ENCODE measurements at places on chromosomes 4 and X. TPM values are rescaled to one million over a fixed set of nuclear protein-coding genes. Genes with fewer than 3 reads are reported as not detected.

DNA sequence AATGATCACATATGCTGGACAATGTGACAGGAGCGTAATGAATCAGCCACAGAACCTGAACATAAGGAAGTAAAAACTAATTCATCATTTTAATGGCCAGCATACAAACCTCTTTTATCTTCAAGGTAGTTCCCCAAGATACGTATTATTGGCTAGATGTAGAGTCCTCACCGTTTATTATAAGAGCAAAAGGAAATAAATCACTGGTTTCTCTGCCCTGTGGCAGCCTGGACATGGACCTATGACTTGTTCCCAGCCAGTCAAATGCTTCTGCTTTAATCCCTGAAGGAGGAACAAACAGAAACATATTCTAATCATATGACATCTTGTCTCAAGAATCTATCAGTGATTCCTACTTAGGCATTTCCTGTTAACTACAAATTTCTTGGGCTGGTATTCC is 86.8 kb upstream of the FAM241A start:
- DNase-seq, result no peak

GRCh38 chrX:7073336-7073735 is 74.2 kb upstream of the STS start:
- DNase-seq, result no peak

DNA sequence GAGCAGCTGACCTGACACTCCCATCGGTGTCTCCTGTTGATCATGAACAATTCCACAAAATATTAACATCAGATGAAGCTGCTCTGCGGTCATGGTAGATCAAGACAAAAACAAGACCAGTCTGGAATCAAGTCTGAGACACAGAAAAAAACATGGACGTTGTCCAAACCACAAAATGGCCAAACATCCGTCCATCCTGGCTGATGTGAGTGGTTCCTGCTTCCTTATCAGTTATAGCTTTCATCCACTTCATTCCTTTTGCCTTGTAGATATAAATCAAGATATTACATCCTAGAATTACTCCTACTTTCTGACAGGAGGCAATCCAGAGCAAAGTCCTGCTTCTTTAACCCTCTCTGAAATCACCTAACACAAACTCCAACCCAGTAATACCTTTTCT is 28.8 kb upstream of the PCSK1N start:
- DNase-seq, result no peak

DNA sequence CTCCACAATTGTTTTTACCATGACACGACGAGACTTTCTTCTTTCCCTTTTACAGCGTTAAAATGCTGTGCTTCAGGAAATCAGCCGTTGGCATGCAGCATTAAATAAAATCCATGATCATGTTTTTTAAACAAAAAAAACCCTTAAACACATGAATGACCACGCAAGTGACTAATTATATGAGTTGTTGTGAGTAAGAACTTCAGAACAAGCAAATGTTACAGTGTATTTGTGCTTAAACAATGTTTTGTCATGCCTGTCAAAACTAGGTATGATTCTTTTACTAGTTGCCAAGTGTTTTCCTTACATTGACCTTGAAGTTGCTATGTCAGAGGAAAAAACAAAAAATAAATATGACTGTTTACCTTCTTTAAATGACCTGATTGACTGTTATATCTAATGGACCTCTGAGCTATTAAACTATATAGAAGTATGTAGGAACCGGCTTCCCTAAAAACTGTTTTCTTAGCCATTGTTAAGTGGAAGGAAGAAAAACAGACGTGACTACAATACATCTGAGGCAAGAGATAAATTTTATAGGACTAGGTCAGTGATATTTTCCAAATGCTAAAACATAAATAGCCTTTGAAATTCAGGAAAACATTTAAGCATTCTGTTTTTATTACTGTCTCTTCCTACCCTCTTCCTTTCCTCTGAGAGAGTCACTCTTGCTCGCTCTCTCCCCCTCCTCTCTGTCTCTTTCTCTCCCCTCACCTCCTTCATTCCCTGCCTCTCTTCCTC is 197.1 kb downstream of the PALLD start:
- DNase-seq, result no peak

- peak; percentile 62 for DNase-seq
Measured at GRCh38 chrX:153863251-153863991, 22.6 kb downstream of the L1CAM start.

GRCh38 chrX:24147165-24147564 is 2.4 kb upstream of the ZFX start:
- no peak for DNase-seq

DNA sequence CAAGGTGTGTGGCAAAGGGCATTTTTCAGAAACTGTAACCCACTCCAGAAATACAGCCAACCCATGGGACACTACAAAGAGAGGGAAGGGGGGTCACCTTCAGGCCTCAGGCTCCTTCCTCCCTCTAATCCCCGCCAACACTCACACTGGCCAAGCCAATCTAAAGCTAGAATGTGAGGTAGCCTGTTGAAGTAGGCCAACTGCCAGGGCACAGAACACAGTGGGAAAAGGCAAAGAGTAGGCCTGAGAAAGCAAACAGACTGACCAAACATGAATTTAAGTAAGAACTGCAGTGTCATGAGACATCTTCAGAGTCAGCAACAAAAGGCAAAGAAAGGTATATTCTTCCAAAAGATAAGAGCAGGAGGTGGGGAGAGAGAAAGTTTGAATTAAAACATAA is 289.0 kb downstream of the HNRNPD start:
- DNase-seq, result no peak

DNA sequence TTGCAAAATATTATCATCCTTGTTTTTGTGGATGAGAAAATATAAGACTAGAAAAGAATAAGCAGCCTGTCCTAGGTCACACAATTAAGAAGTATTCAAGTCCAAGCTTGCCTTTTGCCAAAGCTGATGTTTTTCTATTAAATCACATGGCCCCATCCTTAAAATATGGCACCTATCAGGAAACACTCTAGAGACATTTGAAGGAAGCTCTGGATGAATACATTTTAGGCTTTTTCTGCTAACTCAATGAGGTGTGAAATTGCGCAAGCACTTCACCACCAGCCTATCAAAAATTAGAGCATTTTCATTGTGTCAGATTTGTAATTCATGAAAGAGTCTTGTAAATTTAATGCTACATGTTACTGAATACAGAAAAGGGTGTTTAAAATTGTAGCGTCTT is 251.1 kb upstream of the MAD2L1 start:
- no peak for DNase-seq

Gene CLNK
- total RNA-seq, result not detected

DNA sequence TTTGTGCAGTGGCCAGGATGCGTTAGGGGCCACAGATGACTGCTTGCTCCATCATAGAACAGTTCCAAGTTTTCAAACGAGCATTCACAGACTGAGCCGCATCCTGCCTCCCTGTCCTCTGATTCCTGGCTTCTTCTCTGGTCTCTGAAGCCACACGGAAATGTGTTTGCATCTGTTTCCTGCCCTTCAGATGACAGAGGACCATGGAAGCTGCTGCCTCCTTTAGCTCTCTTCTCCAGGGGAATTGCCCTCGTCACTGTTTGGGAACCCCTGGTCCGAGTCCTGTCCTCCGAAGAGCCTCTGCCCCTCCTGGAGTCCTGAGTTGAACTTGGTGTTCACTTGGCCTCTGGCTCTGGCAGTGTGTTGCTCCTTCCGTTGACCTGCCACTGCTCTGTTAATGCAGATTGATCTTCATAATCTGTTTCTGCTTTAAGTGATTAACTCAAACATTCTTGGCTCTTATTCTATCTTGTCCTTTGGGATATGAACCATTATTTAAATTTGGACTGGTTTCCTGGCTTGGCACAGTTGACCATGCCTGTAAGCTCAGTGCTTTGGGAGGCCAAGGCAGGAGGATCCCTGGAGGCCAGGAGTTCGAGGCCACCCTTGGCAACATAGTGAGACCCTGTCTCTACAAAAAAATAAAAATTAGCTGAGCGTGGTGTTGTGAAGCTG is 96.0 kb downstream of the PTTG2 start:
- DNase-seq, result no peak

DNA sequence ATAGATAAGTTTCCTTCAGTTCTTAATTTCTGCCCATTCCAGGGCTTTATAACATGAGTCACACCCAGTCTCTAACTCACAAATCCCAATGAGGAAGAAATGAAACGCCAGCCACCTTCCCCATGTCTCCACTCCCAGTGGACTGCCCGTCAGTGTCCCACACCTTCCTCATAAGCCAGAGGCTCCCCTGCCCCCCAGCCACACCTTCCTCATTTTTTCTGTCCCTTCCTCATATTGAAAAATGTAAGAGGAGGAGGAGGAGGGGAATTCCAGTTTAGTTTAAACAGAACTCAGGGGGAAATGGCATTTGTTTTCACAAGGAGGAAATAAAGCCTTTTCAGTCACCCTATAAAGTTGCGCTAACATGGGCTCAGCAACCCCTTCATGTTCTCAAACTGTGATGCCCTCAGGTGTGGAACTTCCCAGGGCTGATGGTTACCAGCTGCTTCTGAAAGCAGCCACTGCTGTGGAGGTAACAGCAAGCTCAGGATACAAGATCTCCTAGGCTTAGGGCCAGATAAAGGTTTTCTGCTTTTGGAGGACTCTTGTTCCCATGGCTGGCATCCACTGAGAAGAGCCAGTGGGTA is 97.8 kb downstream of the PARM1 start:
- DNase-seq, result no peak

- no peak for DNase-seq
Measured at GRCh38 chr4:52852711-52853110, 9.4 kb upstream of the RASL11B start.

- no peak for DNase-seq
Measured at GRCh38 chr4:144104509-144105130, 35.9 kb downstream of the GYPA start.

- no peak for DNase-seq
Measured at GRCh38 chrX:147741776-147742175, 169.9 kb upstream of the FMR1 start.

DNA sequence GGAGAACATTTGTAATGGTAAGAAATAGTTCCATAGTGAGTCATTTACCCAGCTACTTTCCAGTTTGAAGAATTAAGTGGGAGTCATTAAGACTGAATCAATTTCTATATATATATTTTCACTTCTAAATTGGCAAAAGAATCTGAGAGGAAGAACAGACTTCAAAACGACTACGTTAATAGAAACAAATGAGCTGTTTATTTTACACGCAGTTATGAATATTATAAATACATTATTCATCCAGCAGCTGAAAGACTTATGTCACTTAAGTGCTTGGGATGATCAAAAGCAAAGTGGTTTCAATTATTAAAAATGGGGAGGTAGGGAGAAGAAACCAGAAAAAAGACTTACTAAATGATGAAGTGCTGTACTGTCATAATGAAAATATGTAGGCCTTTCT is 260.5 kb upstream of the DDX53 start:
- no peak for DNase-seq

DNA sequence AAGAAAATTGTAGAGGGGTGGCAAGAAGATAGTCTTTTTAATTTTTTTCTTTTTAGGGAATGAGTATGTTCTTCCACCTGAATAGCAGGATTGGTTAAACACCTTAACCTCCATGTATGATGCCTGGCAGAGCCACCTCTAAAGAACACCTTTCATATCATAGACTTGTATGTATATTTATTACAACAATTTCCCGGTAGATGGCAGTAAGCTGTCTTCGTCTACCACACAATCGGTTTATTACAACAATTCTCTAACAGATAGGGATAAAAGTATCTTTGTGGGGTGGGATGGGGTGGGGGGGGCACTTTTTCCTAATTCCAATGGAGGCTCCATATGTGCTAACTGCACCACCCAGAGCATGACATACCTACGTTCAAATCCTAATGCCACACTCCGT is 255.5 kb downstream of the LDB2 start:
- DNase-seq, result no peak

GRCh38 chr4:159146488-159146887 is 43.6 kb downstream of the RAPGEF2 start:
- DNase-seq, result no peak

- DNase-seq, result no peak
Measured at GRCh38 chr4:90597927-90598326, 470.7 kb downstream of the CCSER1 start.

- peak; percentile 14 for DNase-seq
Measured at GRCh38 chr4:1187182-1187581, 14.8 kb upstream of the SPON2 start.

DNA sequence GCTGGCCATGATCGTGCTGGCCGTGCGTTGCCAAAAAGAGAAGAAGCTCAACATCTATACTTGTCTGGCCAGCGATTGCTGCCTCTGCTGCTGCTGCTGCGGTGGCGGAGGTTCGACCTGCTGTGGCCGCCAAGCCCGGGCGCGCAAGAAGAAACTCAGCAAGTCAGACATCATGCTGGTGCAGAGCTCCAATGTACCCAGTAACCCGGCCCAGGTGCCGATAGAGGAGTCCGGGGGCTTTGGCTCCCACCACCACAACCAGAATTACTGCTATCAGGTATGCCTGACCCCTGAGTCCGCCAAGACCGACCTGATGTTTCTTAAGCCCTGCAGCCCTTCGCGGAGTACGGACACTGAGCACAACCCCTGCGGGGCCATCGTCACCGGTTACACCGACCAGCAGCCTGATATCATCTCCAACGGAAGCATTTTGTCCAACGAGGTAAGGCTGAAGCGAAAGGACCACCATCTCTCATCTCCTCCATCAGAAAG is 3.3 kb downstream of the PCDH10 start:
- DNase-seq, result peak; percentile 70

- no peak for DNase-seq
Measured at GRCh38 chr4:150889306-150889705, 125.8 kb downstream of the LRBA start.

GRCh38 chrX:64184396-64184795 is 21.1 kb downstream of the AMER1 start:
- DNase-seq, result peak; percentile 18

Gene GLRA3
- not detected for total RNA-seq

DNA sequence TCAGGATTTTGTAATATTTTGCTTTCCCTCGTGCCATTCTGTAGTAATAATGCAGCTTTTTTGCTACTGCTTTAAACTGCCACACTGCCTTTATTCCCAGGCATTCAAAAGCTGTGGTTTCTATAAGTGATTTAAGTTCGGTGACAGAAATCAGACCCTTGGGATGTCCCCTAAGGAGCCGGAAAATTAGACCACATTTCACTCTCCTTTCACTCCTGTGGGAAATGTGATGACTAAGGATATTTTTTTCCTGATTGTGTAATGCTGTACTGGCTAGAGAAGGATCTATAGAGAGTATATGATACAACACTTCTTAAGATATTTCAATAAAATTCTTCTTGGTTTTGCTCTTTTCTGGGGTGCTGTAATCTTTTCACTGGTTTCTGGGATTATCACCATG is 24.4 kb downstream of the UGT2A3 start:
- no peak for DNase-seq

DNA sequence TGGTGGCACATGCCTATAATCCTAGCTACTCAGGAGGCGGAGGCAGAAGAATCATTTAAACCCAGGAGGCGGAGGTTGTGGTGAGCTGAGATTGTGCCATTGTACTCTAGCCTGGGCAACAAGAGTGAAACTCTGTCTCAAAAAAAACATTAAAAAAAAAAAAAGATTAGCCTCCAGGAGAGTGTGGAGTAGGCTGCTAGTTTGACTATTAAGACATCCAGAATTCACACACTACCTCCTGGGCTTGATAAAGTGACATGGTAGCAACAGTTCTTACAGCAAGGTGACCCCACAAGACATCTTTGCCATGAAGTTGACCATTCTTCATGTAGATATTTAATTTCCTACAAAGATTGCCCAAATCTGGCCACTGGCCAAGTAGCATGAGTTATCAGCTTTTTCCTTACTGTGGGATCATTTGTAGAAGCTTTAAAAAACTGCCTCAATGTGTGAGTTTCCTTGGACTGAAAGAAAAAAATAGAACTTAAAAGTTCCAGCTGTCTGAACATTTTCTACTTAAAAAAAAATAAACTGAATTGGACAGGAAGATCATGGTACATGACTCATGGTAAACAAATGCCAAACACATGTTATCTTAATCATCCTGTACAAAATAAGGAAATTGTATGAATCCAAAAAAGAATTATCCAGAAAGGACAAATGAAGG is 35.3 kb upstream of the SPRY1 start:
- no peak for DNase-seq

Gene MAGEB10
- total RNA-seq, result not detected

Data from osteoblast (primary cell).